ENCODE measurements at places on chromosomes 4 and X.

GRCh38 chr4:98682719-98683118, 24.3 kb upstream of the TSPAN5 start:
- DNase-seq = no peak

- DNase-seq = no peak
Measured at GRCh38 chr4:158036998-158037397, 135.8 kb downstream of the GASK1B start.

DNA sequence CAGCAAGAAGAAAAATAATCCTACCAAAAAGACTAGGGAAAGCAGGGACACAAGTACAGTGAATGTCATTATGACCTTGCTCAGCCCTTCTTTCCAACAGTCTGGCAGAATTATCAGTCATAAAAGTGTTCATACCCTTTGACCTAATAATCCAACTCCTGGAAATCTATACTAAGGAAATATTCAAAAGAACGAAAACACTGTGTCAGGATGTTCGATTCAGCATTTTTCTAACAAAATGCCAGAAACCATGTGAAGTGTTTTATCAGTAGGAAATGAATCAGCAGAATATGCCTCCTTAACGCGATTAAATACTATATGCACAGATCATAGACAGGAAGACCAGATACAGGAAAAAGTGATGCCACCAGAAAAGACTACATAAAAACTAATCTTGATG, 16.2 kb upstream of the S100G start:
- DNase-seq = no peak

GRCh38 chr4:143234153-143234552, 49.4 kb downstream of the USP38 start:
- DNase-seq = no peak

- DNase-seq = no peak
Measured at GRCh38 chr4:5337731-5338130, 286.5 kb downstream of the STK32B start.

- no peak for DNase-seq
Measured at GRCh38 chr4:90546114-90546513, 418.9 kb downstream of the CCSER1 start.

DNA sequence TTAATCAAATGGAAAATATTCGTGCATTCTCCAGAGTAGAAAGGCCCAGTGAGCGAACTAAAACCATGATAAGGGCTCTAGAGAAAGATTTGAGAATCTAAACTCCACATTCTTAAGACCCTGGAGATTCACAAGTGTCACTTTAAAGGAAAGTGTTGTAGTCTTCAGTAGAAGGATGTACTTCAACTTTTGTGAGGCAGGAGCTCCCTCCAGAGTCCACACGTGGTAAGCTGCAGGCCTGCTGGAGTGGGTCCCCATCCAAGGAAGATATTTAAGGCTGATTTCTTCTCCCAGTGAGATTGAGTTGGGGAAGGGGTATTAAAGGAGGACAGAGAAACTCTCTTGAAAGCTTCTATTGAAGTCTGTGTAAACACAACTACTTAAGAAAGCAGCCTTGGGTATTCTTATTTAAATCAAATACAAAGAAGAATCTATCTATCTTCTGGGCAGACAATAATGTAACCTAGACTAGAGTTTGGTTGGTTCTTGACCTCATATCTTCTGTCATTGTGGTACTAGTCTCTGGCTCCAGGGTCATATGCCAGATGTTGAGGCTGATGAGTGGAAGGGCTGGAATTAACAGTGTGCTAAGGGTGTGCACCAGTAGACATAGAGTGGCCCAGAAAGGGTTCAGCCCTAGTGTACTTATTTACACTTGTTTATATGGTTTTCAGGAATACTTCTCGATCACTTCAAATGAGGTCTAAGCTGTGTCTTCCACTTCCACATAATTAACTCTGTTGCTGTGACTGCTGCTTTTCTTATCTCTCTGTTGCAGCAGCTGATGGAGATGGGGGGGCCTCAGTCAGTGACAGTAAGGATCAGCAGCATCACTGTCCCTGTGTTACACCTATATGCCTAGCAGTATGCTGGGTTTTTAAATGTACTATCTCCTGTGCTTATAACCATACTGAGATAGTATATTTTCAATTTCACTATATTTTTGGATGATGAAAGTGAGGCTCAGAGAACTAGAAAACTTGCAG, 76.1 kb downstream of the HMGB2 start:
- peak; percentile 66 for DNase-seq

DNA sequence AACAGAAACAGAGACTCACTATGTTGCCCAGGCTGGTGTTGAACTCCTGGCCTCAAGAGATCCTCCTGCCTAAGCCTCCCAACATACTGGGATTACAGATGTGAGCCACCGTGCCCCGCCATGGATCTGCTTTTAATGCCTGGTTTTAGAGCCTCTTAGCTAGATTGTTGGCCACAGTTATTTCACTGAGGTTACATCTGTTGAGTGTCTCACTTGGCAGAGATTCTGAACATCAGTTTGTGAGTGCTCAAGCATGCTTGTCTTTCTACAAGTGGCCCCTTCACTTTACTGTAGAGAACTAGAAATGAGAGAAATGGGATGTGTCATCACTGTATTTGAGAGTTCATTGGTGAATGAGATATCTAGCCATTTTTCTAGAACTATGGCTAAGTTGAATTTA, 218.5 kb downstream of the APBB2 start:
- no peak for DNase-seq

DNA sequence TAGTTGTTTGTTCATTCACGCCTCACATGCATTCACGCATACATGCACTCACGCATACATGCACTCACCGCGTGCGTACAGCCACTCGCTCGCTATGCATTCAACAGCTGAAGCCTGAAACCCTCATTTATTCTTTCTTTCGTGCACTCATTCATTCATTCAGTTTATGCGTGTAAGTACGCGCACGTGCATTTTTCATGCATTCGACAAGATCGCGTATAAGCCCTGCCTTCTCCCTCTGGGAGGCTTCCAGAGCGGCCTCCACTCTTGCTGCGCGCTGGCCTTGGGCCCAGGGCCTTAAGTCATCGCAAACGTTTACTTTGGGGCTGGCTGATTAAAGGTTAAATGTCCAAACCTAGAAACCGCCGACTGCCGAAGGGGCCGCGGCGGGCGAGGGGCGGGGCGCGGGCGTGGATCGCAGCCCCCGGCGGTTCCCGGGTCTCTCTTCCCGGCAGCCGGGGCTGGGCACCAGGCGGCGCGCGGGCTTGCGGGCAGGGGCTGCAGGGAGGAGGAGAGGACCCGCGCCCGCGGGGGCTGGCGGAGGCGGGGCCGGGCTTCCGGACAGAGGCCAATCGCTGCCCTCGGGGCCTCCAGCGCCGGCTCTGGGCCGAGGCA, at the start of gene GYG2:
TSS of gene GYG2 (plus strand) at position 587 of the 615 bp plus-strand sequence. CDS start 1,259 bp downstream, outside the sequence.
- DNase-seq = no peak

GRCh38 chr4:63921561-63921960, 487.7 kb downstream of the TECRL start:
- DNase-seq = no peak

- DNase-seq = no peak
Measured at GRCh38 chr4:2695346-2696060, 60.6 kb downstream of the TNIP2 start.

GRCh38 chr4:3364634-3365314, 72.0 kb downstream of the RGS12 start:
- DNase-seq = no peak
